ENCODE measurements at places on chromosomes 13 and 19.

GRCh38 chr19:53621885-53622740 lies 9.7 kb upstream of the DPRX start:
- no peak overlapping the region for H3K27ac ChIP-seq
- no peaks in the 10 kb centered on the region for H3K27me3 ChIP-seq
- no peak overlapping the region for H3K4me3 ChIP-seq
- no peaks in the 10 kb centered on the region for H3K4me1 ChIP-seq
- no peaks in the 10 kb centered on the region for H3K36me3 ChIP-seq
- DNase-seq, result no peak

GRCh38 chr13:47826471-47826870 lies 174.6 kb downstream of the SUCLA2 start:
- H3K4me1 ChIP-seq, result no peaks in the 10 kb centered on the region
- no peaks in the 10 kb centered on the region for H3K27me3 ChIP-seq
- DNase-seq, result no peak
- no peak overlapping the region for H3K4me3 ChIP-seq
- H3K27ac ChIP-seq, result no peak overlapping the region
- no peaks in the 10 kb centered on the region for H3K36me3 ChIP-seq

DNA sequence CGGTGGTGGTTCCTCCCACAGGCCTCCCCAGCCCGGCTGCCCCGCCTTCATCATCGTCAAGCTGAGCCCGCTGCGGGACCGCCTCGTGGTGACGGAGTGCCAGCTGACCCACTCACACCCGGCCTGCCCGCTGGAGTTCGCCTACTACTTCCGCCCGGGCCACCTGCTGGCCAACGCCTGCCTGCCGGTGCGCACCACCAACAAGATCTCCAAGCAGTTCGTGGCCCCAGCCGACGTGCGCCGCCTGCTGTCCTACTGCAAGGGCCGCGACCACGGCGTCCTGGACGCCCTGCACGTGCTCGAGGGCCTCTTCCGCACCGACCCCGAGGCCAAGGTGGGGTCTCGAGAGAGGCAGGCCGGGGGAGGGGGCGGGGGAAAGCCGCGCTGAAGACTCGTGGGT lies 12.0 kb downstream of the ZSWIM9 start:
- H3K36me3 ChIP-seq, result peaks cover 3% of the 10 kb centered on the region
- H3K27me3 ChIP-seq, result no peaks in the 10 kb centered on the region
- H3K27ac ChIP-seq, result no peak overlapping the region

DNA sequence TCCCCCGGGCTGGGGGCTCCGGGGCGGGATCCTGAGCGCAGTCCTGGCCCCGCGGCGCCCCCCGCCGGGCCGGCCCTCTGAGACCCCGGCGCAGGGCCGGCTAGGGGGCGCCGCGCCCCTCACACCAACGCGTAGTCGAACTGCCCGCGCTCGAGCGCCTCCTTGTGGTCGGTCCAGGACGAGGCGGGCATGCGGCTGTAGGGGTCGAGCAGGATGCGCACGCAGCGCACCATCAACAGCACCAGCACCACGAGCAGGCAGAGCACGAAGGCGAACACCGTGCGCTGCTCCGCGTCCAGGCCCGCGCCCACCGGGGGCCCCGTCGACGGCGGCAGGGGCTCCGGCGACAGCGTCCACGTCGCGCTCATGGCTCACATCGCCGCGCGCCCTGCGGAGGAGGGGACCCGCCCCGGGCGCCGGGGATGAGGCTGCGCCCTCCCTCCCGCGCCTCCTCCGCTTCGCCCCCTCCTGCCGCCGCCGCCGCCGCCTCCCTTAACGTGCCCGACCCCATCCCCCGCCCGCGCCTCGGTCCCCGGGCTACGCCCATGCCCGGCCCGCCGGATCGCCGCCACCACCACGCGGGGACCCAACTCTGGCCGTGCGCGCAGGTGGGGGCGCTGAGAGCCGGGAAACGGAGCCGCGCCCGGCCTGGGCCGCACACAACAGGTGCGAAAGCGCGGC lies 624 bp downstream of the CTXN1 start:
- no peaks in the 10 kb centered on the region for H3K27me3 ChIP-seq
- H3K36me3 ChIP-seq, result peaks cover 5% of the 10 kb centered on the region
- H3K4me1 ChIP-seq, result peaks cover 31% of the 10 kb centered on the region

- no peaks in the 10 kb centered on the region for H3K36me3 ChIP-seq
- no peaks in the 10 kb centered on the region for H3K4me1 ChIP-seq
- H3K27ac ChIP-seq, result no peak overlapping the region
- no peak for DNase-seq
- H3K27me3 ChIP-seq, result peaks cover 37% of the 10 kb centered on the region
These were observed 3.7 kb downstream of the A1BG start for GRCh38 chr19:58349590-58349989.

- no peak overlapping the region for H3K27ac ChIP-seq
- no peak overlapping the region for H3K4me3 ChIP-seq
- peaks cover 2% of the 10 kb centered on the region for H3K36me3 ChIP-seq
- H3K4me1 ChIP-seq, result peaks cover 2% of the 10 kb centered on the region
- no peak for DNase-seq
These were observed 66.9 kb downstream of the MIPEP start for GRCh38 chr13:23822252-23822824.

Data from keratinocyte (primary cell).